ENCODE measurements at places on chromosomes 6 and 20.

DNA sequence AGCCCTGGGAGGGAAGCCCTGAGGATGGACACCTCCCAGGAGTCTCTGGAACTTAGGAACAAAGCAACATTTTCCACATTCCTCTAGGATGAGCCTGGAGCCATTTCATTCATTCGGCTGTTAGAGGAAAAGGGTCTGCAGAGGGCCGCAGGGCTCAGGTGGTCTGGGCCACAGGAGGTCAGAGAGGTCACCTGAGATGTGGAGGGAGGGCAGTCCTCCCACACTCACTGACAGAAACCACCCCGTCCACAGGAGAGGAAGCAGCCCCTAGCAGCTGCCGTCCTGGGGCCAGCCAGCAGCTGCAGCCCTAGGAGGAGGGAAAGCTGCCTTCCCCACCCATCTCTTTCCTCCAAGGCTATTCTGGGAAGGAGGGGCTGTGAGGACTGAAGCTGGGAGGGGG lies 207.0 kb downstream of the CDC5L start:
- no peak for DNase-seq

GRCh38 chr20:63942250-63942951 lies 13.8 kb downstream of the UCKL1 start:
- DNase-seq = no peak

DNA sequence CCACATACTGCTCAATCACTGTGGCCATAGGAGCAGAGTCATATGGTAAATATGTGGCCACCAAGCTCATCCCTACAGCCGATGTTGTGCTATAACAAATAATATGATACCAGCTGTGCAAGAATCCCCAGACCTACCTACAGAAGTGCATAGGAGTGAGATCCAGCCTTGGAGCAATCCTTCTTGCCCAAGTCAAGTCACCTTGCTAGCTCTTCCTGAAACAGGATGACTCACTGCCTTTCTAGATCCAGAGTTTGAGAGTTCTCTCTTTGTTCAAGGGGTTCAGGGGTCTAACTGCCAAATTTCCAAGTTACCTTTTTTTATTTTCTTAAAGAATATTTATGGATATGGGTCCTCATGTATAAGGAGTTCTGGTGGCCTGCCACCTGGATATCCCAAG lies 195.7 kb upstream of the MAN1A1 start:
- DNase-seq = no peak

- DNase-seq = no peak
These were observed 193.5 kb downstream of the LRFN2 start for GRCh38 chr6:40393641-40394040.

GRCh38 chr6:126959765-126960164 lies 158.7 kb upstream of the RSPO3 start:
- DNase-seq = no peak

DNA sequence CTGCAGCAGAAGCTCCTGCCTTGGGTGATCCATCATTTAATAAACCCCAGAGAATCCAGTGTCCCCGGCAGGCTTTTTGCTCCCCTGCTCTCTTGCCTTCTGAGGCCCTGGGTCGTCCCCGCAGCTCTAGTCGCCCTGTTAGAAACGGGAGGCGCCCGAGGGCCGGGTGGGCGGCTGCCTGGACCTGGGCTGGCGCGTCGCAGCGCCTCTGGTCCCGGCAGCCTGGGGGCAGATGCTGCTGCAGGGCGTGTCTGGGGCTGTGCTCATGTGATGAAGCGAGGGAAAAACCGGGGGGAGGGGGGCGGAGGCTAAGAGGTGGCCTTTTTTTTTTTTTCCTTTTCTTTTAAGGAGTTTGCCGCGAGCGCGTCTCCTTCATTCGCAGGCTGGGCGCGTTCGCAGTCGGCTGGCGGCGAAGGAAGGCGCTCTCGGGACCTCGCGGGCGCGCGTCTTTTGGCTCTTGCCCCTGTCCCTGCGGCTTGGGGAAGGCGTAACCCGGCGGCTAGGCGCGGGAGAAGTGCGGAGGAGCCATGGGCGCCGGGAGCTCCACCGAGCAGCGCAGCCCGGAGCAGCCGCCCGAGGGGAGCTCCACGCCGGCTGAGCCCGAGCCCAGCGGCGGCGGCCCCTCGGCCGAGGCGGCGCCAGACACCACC lies 394 bp downstream of the AKAP12 start:
- peak; percentile 94 for DNase-seq

DNA sequence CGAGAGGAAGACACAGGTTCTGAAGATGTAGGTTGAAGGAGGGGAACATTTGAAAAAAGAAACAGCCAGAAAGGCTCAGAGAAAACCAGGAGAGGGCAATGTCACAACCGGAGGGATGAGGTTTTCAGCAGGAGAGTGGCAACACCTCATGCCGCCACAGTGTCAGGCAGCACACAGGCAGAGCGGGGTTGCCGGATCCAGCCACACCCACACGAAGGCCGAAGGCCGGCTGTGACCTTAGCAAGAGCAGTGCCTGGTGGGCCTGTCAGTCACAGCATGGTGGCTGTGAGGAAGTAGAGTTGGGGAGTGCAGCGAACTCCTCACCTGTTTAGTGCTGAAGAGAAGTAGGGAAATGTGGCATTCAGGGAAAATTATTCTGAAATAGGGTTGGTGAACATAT lies 14.0 kb downstream of the HDDC2 start:
- DNase-seq = no peak

GRCh38 chr6:322259-322930 lies 30.1 kb downstream of the DUSP22 start:
- no peak for DNase-seq

DNA sequence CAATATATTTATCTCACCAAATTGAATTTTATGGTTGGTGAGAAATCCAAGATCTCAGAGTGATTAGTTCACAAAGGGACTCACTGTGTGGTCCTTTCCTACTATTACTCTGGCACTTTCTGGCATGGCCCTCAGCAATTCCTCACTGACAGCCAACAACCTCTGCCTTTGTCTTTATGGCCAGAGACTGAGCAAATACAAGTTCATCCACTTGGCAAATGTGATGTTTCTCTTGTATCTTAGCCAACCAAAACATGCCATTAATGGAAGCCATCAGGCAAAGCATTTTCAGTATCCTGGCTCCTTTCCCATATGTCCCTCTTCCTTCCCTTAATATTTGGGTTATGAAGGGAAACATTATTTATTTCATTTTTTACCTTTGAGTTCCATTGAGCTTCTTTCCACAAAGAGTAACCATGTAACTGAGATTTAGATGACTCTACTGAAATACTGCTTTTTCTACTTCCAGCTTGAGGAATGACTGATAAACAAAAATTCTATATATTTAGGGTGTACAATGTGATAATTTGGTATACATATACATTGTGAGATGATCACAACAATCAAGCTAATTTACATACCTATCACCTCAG lies 30.8 kb upstream of the SMLR1 start:
- DNase-seq = peak; percentile 78

- DNase-seq = no peak
These were observed 226.9 kb downstream of the CD83 start for GRCh38 chr6:14344486-14344885.

GRCh38 chr20:16017656-16018055 lies 555.6 kb downstream of the KIF16B start:
- DNase-seq = no peak

- no peak for DNase-seq
These were observed 115.3 kb downstream of the TRERF1 start for GRCh38 chr6:42336431-42336830.

- DNase-seq = no peak
These were observed 113.7 kb upstream of the DTNBP1 start for GRCh38 chr6:15776458-15776980.
